ENCODE measurements at places on chromosomes 13 and 19.

- H3K27me3 ChIP-seq: no peaks in the 10 kb centered on the region
- DNase-seq: no peak
- no peaks in the 10 kb centered on the region for H3K36me3 ChIP-seq
- H3K4me1 ChIP-seq: peaks cover 75% of the 10 kb centered on the region
- no peak overlapping the region for H3K27ac ChIP-seq
Measured at GRCh38 chr19:29967623-29968022, 25.6 kb downstream of the URI1 start.

- peaks cover 15% of the 10 kb centered on the region for H3K4me1 ChIP-seq
- H3K27ac ChIP-seq: no peak overlapping the region
- peak; percentile 63 for DNase-seq
- H3K36me3 ChIP-seq: no peaks in the 10 kb centered on the region
- H3K4me3 ChIP-seq: no peak overlapping the region
Measured at GRCh38 chr19:46631481-46631880, 4.5 kb downstream of the GNG8 start.

DNA sequence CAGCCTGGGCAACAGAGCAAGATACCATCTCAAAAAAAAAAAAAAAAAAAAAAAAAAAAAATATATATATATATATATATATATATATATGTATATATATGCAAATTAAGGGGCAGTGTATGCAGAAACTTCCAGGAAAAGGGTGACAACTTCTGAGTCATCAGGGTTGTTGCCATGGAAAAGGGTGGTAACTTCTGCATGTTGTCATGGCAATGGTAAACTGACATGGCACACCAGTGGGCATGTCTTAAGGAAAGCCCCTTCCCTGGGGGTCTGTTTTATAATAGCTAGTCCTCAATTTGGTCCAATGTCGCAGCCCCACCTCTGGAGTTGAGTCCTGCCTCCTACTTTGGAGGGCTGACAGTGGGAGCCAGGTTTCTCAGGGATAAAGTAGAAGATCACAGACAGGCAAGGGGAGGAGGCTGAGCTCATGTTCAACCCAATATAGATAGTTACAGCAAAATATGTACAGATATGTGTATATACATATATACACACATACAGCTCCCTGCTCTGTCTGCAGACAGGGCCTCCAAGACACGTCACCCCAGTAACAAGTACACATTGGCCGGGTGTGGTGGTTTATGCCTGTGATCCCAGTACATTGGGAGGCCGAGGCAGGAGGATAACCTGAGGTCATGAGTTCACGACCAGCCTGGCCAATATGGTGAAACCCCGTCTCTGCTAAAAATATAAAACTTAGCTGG lies 7.2 kb upstream of the FCHO1 start:
- H3K4me3 ChIP-seq: no peak overlapping the region
- DNase-seq: no peak
- H3K27me3 ChIP-seq: peaks cover 22% of the 10 kb centered on the region

DNA sequence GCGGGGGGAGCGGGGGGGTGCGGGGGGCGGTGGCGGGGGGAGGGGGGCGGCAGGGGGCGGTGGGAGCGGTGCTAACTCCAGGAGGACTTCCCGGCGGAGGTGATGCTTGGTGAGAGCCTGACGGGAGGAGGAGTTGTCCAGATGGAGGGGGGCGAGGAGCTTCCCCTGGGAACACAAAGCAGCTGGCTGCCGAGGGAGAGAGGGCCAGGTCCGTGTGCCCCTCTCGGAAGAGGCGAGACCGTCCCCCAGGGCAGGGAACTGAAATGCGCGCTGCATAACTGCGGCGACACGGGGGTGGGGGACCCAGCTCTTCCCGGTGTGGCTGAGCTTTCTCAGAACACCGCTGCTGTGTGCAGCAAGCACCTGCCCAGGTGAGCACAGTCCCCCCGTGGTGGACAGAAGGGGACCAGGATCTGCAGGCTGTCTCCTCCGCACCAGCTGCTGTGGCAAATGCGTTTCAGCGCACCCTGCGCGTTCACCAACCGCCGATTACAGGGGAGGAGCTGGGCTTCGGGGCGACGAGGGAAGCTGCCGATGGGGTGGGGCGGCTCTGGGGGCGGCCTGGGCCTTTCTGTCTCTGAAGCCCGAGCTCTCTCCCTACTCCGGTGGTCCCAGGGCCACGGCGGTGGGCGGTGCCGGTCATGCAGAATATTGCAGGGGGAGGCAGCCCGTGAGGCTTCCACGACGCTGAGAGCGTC lies 54.7 kb upstream of the F7 start:
- H3K36me3 ChIP-seq: no peaks in the 10 kb centered on the region
- H3K4me1 ChIP-seq: no peaks in the 10 kb centered on the region
- peaks cover 35% of the 10 kb centered on the region for H3K27me3 ChIP-seq

DNA sequence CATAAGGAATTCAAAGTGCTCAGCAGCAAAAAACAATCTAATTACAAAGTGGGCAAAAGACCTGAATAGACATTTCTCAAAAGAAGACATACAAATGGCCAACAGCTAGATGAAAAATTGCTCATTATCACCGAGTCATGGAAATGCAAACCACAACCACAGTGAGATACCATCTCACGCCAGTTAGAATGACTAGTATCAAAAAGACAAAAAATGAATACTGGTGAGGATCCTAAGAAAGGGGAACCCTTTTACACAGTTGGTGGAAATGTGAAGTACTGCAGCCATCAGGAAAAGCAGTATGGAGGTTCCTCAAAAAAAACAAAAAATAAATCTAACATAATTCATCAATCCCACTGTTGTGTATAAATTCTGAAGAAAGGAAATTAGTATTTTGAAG lies 1206.1 kb downstream of the EFNB2 start:
- no peak for DNase-seq
- H3K4me3 ChIP-seq: no peak overlapping the region
- no peaks in the 10 kb centered on the region for H3K4me1 ChIP-seq
- H3K27me3 ChIP-seq: no peaks in the 10 kb centered on the region

DNA sequence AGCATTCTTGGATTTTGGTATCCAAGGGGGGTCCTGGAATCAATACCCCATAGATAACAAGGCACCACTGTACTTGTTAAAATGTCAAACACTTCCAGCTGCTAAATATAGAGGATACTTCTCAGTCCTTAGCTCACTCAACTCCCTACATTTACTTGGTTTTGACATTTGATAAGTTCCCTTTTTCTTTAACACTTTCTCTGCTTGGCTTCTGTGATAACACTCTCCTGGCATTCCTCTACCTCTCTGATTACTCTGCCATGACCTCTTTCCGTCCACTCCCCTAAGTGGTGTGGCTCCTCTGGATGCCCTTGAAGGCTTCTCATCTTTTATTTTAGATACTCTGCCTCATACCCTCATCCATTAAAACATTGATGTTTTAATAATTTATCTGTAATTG lies 65.2 kb downstream of the MICU2 start:
- H3K36me3 ChIP-seq: no peaks in the 10 kb centered on the region
- H3K4me1 ChIP-seq: no peaks in the 10 kb centered on the region
- DNase-seq: no peak
- no peaks in the 10 kb centered on the region for H3K27me3 ChIP-seq
- H3K4me3 ChIP-seq: no peak overlapping the region
